Stimulated activated CD4-positive, alpha-beta T cell treated with anti-CD3 and anti-CD28 coated beads, Interleukin-12 subunit alpha, Interleukin-12 subunit beta, amount 100 ng/mL, for 24 hours (primary cell): ENCODE measurements at places on chromosomes 13 and 19.

DNA sequence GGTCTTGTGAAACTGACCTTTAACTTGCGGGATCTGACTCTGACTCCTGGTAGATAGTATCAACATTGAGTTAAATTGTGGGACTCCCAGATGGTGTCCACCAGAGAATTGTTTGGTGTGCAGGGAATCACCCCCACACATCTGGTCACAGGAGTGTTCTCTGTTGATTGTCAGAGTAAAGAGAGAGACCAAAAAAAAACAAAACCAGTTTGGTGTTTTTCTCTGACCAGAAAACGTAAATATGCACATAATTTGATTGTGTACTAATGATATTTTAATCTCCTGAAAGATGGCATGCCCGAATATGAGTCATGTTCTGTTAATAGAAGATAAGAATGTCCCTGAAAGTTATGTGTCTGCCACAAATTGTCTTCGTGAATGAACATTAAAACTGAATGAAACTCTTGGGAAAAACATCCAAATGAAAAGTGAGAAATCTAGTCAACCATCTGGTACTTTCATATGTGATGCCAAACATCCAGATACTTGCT lies 118.5 kb upstream of the GPC6 start:
- DNase-seq, result no peak

DNA sequence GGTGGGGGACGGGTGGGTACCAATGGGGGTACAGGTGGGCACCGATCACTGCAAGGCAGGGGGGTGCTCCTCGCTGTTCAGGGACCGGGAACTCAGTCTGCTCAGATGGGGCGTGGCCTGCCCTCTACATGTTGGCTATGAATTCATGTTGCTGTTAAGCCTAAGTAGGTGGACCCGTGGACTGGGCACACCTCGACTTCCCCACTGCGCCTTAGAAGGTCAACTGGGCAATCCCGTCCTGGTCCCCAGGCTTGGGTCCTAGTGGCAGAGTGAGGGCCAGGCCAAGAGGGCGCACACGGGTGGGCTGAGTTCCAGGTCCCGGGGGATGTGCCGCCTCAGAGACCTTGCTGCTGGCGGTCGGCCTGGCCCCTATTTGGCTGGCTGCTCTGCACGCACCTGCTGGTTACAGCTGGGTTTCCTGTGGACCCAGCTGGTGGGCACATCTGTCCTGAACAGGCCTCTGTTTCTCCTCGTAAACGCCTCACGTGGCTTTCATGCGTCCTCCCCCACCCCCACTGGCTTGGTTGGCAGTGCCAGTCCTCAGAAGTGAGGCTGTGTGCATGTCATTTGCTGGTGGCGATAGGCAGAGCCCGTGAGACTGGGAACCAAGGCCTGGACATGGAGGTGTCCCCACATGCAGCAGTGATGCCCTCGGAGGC lies 13.5 kb upstream of the ZNF554 start:
- no peak for DNase-seq

- DNase-seq, result no peak
Measured at GRCh38 chr19:19654441-19654840, 9.0 kb downstream of the ATP13A1 start.

GRCh38 chr13:47184321-47184720 lies 287.5 kb upstream of the HTR2A start:
- no peak for DNase-seq

DNA sequence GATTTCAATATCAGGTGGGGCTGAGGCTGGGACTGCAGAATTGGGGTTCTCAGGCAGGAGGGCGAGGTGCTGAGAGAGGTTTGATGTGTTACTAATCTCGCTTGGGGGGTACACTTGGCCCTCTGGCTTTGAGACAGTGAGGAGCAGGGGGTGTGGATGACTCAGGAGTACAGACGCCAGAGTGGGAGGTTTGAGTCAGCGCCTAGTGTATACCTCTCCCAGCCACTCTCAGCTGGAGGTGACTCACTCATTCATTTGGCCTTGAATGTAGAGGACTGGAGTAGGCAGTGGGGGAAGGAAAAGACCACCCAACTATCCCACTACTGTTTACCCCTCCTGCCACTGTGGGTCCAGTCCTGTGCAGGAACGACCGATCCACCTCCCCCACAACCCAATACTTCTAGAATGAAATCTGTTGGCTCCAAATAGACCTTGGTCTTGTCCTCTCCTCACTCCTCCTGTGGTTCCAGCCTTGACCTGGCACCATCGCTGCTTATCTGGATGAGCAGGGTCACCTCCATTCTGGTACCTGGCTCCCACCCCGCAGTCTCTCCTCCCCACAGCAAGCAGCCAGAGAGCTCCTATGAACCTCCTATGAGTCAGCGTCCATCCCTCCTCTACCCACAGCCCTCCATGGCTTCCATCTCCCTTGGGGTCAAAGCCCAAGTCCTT lies 20.1 kb upstream of the ZNRF4 start:
- peak; percentile 43 for DNase-seq

DNA sequence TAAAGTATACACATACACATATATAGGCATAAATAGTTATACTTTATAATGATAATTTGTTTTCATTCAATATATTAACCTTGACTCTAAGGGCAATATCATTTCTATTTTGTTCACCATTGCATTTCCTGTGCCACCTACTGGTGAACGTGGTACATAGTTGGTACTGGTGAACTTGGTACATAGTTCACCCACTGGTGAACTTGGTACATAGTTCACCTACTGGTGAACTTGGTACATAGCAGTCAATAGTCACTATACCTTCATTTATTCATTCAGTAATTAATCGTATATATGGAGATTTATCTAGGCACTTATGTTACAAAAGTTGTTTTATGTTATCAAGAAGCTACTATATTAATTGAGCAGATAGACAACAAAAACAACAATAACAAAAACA lies 172.6 kb upstream of the ATXN8OS start:
- no peak for DNase-seq

- DNase-seq, result peak; percentile 50
Measured at GRCh38 chr19:1102407-1103131, 1.2 kb upstream of the GPX4 start.

- DNase-seq, result no peak
Measured at GRCh38 chr19:31821346-31821745, 472.1 kb upstream of the TSHZ3 start.

DNA sequence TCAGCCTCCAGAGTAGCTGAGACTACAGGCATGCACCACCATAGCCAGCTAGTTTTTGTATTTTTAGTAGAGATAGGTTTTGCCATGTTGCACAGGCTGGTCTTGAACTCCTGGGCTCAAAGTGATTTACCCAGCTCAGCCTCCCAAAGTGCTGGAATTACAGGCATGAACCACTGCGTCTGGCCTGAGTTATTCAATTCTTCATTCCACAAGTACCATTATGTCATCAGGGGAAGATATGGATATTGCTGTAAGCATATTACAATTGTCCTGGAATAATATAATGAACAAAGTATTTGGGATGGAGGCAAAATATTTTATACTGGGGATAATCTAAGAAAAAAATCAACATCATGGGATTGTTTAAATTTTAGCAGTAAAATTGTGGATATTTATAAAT lies 646.0 kb upstream of the SLITRK6 start:
- DNase-seq, result no peak
